HepG2 (cell line): ENCODE measurements at places on chromosomes 1 and 21.

- DNase-seq: no peak
Measured at GRCh38 chr1:43303471-43304313, 2.9 kb downstream of the TIE1 start.

DNA sequence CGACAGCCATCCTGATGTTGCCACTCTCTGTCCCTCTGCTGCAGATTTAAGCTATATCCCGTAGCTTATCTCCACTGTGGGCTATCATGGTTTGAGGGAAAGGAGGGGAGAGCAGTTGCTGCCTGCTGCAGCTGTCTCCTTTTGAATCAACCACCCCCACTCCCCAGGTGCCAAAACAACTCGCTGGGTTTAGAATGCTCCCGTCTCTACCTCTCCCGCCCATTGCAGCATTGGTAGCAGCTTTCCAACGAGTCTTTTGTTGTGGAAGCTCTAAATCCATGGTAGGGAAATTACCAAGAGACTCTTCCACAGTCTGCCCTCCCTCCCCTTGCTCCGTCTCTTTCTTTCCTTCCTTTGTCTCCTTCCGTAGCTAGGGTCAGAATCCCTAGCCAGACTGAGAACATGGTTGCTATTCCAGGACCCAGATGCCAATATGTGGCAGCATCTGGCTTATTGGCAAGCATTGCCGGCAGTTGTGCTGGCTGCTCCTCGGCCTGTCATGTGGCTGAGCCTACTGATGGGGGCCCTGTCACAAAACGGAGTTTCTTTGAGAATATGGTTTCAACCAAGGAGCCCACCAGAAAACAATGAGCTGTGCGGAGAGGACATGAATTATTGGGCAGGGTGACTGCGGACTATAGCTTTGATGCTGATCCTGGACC, 230.7 kb downstream of the RPS6KC1 start:
- no peak for DNase-seq

DNA sequence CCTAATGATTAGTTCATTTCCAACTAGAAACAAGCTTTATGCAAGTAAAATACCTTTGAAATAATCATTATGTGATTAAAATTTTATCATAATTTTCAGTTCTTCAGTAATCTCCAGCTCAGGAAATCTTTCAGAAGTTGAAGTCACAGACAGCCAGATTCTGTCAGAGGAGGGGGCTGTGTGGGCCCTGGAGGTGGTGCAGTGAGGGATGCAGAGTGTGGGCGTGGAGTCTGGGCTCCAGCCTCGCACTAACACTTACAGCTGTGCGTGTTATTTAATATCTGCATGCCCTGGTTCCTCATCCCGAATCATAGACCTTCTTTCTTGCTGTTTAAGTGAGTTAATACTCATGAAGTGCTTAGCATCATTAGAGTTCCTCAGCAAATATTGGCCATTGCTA, 23.9 kb downstream of the WDR64 start:
- DNase-seq: no peak

- DNase-seq: no peak
Measured at GRCh38 chr1:202593845-202594244, 116.4 kb downstream of the SYT2 start.

- no peak for DNase-seq
Measured at GRCh38 chr1:108865316-108865910, 8.5 kb upstream of the AKNAD1 start.

DNA sequence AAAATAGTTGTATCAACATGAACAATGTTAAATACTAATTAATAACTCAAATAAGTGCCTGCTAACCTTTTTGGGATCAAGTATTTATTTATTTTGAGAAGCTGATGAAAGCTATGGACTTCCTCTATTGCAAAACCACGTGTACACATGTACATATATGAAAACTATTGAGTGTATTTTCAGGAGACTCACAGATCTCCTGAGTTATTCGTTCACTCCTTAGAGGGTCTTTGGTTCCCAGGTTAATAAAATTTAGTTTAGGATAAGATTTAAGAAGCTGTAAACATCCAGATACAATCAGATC, 130.5 kb downstream of the DISC1 start:
- no peak for DNase-seq
